ENCODE measurements at places on chromosomes 13 and 19.

GRCh38 chr19:49766930-49767299 is at the start of gene AP2A1:
Gene AP2A1, plus strand, starts transcription at chr19:49767001. Its CDS starts 133 bp downstream, at chr19:49767134.
- no peak for DNase-seq

GRCh38 chr19:55301459-55302317 is 17.9 kb downstream of the BRSK1 start:
- peak; percentile 34 for DNase-seq

DNA sequence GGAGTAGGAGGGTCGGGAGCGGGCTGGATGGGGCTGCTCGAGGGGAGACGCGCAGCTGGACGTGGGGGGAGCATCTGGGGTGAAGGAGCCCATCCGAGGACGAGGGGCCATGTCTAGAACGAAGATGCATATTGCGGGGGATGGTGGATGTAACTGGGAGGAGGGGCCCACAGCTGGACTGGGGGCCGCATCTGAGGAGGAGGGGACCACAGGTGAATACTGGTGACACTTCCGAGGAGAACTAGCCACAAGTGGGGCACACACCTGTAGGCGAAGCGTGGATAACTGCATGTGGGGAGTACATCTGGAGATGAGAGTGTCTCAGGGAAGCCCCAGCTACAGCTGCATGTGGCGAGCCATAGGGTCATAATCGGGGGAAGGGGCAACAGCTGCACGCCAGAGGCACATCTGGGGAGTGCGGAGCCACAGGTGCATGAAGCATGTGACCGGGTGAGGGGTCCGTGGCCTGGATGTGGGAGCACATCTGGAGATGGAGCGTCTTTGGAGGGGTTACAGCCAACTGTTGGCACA is 402 bp downstream of the ZSWIM9 start:
- DNase-seq: no peak

DNA sequence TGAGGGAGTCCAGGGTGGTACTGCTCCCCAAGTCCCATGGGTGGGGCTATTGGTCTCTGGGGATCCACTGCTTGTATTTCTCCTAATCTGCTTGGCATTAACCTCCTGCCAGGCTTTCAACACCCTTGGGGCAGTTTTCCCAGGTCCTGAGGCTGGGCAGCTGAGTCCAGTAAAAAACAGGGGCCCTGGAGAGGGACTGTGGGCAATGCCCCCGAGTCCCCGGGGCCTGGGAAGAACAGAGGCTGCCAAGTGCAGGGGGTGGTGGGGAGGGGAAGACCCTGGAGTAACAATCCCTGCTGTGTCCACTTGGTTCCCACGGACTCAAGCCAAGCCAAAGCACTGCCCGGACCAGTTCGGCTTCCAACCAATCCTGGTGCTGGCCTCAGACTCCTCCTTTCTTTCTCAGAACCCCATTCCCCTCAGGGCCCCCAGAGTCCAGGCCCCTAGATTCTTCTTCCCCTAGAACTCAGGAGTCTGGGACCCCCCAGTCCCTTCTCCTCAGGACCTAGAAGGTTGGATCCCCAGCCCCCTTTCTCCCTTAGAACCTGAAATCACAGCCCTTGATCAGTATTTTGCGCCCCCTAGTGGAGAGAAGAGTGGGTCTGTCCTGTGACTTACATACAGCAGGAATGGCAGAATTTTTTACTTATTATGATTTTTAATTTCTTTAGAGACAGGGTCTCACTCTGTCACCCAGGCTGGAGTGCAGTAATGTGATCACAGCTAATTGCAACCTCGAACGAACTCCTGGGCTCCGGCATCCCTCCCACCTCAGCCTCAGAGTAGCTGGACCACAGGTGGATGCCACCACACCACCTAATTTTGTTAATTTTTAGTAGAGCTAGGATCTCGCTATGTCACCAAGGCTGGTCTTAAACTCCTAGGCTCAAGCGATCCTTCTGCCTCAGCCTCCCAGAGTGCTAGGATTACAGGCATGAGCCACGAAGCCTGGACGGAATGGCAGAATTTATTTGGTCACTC is 3.7 kb upstream of the CLPTM1 start:
- peak; percentile 37 for DNase-seq

- DNase-seq: no peak
Observed at GRCh38 chr13:53612200-53612599, 583.6 kb downstream of the OLFM4 start.

- no peak for DNase-seq
Observed at GRCh38 chr19:29671393-29672160, 6.3 kb downstream of the PLEKHF1 start.
